ENCODE measurements at places on chromosomes 3 and 15.

DNA sequence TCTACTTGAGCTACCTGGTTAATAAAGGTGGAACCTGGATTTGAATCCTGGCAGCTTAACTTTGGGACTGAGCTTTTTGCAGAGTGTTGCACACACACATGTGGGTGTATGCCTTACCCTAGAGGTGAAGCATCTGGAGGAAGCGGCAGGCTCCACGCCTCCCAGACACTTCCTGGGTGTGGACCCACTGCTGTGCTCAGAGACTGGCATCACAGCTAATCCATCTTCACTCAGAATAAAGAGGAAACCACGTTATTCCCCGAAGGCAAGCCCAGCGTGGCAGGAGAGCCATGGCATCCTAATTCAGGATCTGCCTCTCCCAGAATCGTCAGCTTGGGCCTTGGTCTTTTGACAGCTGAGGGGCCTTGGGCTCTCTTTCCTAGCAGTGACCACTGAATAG lies 25.5 kb downstream of the CCDC13 start:
- no peak for DNase-seq

DNA sequence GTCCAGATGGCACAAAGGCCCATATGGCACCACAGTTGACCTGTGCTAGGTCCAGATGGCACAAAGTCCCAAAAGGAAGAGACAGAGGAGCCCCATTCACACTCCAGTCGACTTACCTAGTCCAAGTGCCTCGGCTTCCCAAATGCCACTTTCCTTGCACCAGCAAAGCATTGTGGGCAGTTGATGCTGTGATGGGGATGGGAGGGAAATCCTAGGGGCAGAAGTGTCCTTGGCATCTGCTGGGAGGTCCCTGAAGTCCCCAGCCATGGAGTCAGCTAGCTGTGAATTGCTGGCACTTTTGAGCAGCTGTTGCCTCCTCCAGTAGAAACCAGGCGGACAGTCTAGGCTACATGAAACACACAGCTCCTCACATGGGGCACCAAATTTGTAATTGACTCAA lies 60.3 kb upstream of the SIAH2 start:
- no peak for DNase-seq

DNA sequence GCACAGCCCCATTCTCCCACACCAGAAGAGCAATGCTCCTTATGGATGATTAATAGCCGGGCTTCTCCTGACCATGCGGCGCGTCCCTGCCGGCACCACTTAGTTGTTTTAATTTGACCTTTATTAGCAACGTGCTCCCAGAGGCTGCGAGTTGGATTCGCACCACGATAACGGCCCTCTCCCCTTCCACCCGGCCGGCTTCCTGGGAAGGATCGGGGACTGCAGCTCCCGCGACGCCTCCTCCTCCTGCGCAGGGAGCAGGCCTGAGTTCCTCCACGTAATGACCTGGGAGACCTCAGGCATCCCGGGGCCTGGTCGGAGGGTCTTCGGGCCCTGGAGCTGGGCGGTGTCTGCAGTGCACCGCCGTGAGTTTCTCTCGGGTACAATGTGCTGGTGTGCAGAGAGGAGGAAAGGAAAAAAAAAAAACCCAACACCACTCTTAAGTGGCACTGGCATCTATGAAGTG lies 243.3 kb upstream of the TOPAZ1 start:
- DNase-seq = no peak

- DNase-seq = peak; percentile 68
These were observed at the start of gene TMEM62 for GRCh38 chr15:43133430-43134156. TSS of gene TMEM62 (plus strand) at chr15:43133586. CDS start at chr15:43133803, 217 bp downstream.

GRCh38 chr15:71294251-71294910 lies 179.1 kb downstream of the THSD4 start:
- no peak for DNase-seq

- no peak for DNase-seq
These were observed 266.1 kb upstream of the C2CD4B start for GRCh38 chr15:62431008-62431797.
